CD4-positive, alpha-beta memory T cell (primary cell): ENCODE measurements at places on chromosomes 11 and 22.

- DNase-seq, result no peak
These were observed 858.7 kb upstream of the CHORDC1 start for GRCh38 chr11:91081440-91082043.

- DNase-seq, result no peak
These were observed 30.6 kb downstream of the AMPD3 start for GRCh38 chr11:10485646-10486045.

DNA sequence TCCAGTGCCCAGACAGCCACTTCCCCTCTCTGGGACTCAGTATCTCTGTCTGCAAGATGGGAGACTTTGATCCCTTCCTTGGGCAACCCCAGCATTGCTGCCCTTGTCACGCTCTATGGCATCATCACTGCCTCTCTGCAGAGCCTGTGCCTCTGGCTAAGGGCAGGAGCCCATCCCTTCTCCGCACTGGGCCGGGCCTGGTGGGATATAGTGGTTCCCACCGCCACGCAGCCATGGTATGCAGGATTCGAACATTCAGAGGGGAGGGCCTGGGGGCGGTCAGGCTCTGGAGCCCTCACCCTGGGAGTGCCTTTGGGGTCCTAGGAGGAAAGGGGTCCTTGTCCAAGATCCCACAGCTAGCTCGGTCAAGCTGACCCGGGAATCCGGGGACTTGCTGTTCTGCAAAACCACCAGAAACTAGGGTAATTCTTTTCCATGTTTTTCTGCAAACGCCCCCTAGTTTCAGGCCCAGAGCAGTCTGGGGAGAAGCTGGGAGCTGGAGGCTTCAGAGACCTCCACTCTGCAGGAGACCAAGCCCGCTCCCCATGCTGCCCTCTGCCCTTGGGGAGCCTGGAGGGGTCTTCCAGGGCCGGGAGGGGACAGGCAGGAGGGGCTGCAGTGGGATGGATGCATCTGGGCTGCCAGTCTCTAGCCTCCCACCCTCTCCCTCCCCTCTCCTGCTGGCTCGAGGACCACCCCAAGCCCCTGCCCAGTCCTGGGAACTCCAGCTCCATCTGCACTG is 24.4 kb upstream of the CBX7 start:
- no peak for DNase-seq

DNA sequence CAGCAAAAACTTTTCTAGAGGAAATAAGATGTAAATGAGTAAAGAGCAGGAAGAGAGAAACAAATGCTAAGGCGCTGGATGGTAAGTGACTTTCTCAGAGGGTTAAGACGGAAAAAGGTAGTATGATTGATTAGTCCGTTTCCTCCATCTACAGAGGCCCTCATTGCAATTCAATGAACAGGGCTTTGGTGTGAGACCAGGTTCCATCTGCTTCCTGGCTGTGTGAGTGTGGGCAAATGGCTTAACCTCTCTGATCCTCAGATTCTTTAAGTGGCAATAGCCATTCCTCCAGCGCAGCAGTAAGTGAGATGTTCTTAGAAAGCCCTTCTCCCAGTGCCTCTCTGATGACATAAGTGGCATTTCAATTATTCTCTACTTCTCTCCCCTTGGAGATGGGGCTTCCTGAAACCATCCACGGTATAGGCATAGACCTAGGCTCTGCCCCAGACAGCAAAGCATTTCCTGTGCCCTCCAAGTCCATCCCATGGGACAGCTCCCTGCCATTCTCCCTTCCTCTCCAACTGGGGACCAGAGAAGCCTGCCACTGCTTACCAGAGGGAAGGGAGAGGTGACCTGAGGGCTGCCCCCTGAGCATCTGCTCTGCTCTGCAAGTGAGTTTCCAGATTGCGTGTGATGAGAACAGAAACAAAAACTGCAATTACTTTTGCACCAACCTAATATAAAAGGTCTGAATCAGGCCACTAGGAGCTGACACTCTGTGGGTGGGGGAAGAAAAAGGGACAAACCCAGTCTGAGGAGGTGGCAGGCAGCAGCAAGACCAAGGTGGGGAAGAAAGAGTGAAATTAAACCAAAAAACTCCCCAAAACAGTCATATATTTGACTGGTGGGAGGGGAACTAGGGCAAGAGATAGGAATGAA is 12.7 kb upstream of the CD44 start:
- no peak for DNase-seq

GRCh38 chr11:77212314-77213007 is 84.4 kb downstream of the MYO7A start:
- DNase-seq, result no peak

- no peak for DNase-seq
These were observed 4.2 kb downstream of the SIPA1 start for GRCh38 chr11:65642014-65642671.

- DNase-seq, result no peak
These were observed 6.4 kb downstream of the DGKZ start for GRCh38 chr11:46353698-46354097.

DNA sequence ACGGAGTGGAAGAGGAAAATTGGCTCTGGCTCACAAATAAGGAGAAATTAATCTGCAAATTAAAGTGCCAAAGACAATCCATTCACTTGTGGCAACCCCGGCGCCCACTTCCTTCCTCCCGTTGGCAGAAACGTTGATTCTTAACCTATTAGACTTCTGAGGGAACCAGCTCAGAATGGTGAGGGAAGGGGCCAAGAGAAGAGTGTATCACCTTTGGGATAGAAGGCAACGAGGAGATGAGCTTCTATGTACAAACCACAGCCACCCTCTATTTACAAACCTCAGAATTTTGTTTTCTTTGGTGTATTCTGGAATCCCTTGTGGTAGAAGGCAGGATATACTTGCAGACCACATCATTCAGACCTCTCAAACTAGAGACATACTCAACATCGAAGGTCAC is 1.1 kb downstream of the MB start:
- no peak for DNase-seq
